Fibroblast of upper back skin (primary cell): ENCODE measurements at places on chromosomes 4 and X.

GRCh38 chr4:166481739-166482138, 608.7 kb downstream of the TLL1 start:
- DNase-seq, result no peak

- no peak for DNase-seq
Observed at GRCh38 chr4:139574641-139575040, 18.6 kb upstream of the SETD7 start.

DNA sequence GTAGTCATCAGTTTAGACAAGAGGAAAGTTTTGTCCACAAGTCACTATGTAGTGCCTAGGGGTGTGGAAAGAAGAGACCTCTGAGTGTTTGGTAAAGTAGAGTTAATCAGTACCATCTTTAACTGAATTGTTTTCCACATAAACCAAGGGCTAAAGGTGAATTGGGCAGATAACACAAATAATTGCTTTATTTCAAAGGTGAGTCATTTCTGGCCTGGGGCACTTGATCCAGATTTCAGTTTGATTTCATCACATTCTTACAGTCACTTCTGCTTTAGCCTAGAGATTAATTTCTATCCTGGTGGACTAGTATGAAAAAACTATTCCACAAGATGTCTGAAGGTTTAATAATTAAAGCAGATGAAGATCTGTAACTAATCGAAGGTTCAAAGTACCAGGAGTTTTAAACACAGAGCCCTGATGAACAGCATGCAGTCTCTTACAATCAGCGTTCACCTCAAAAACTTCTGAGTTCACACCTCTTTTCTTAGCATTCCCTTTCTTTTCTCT, 74.5 kb upstream of the BOD1L1 start:
- DNase-seq, result peak; percentile 74

DNA sequence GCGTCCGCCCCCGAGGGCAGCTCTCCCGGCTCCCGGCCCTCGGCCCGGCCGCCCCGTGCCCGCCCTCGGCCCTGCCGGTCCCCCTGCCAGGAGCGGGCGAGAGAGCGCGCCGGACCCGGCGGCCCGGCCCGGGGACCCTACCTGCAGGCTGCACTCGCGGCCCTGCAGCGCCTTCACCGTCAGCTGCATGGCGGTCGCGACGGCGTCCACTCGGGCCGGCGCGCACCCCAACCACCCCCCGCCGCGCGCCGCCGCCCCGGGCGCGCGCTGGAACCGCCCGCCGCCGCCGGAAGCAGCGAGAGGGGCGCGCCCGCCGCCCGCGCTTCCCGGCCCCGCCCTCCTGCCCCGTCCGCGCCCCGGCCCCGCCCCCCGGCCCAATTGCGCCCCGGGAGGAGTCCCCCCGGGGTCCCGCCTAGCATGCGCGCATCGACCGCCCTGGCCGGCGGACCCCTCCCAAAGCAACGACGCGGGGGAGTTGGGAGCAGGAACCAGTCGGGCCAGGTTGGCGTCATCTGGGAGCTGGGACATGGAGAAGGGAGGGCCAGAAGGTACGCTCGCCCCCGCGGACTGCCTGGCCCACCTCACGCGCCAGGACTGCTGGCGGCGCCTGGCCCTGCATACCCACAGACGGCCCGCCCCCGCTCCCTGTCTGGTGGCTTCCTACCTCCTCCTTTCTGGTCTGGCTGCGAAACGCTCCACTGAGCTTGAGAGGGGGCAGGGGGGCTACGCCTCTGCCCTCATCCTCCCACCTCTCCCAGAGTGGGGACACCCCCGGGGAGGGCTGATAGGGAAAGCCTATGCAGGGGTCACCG, at the start of gene UBL4A:
Gene UBL4A, minus strand, starts transcription at position 220 of the 812 bp plus-strand sequence. Its CDS starts 31 bp downstream, at position 189.
- peak; percentile 42 for DNase-seq

- no peak for DNase-seq
Observed at GRCh38 chrX:136827026-136827425, 46.3 kb upstream of the ARHGEF6 start.

GRCh38 chr4:36549992-36550391, 268.6 kb downstream of the DTHD1 start:
- DNase-seq, result no peak

DNA sequence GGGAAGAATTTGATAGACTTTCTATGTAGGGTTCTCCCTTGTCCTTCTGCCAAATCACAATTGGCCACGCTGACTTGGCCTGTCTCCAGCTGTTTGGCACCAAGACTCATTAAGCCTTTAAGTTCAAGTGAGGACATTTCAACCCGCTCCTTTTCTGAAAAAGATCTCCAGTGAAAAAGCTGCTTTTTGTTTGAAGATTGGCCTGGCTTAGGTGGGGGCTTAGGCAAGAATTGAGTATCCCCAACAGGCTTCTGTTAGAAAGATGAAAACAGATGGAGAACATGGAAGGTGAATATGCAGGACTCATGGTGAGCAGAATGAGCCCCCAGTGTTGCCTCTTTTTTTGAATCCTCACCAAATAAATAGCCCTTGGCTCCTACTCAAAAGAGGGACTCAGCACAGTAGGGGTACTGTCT, 28.5 kb upstream of the LIMCH1 start:
- DNase-seq, result no peak

DNA sequence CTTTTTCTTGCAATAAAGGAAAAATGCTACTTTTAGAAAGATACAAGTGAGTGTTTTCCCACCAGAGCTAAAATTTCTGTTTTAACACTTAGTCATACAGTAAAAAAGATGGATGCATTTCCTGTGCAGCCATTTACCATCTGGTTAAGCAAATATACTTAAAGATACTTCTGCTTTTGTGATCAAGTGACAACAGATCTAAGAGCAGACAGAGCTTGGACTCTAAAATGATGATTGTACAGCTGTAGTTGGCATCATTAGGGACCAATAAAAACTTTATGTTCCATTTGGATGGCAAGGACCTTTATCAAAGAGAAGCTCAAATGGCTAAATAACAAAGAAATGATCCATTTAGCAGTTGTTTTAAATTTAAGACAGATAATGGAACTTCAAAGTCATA, 270.8 kb downstream of the FSTL5 start:
- DNase-seq, result no peak
